ENCODE measurements at places on chromosomes 7 and 10.
A peak's percentile ranks its signal among the peaks of the same experiment; 100 is the strongest.

DNA sequence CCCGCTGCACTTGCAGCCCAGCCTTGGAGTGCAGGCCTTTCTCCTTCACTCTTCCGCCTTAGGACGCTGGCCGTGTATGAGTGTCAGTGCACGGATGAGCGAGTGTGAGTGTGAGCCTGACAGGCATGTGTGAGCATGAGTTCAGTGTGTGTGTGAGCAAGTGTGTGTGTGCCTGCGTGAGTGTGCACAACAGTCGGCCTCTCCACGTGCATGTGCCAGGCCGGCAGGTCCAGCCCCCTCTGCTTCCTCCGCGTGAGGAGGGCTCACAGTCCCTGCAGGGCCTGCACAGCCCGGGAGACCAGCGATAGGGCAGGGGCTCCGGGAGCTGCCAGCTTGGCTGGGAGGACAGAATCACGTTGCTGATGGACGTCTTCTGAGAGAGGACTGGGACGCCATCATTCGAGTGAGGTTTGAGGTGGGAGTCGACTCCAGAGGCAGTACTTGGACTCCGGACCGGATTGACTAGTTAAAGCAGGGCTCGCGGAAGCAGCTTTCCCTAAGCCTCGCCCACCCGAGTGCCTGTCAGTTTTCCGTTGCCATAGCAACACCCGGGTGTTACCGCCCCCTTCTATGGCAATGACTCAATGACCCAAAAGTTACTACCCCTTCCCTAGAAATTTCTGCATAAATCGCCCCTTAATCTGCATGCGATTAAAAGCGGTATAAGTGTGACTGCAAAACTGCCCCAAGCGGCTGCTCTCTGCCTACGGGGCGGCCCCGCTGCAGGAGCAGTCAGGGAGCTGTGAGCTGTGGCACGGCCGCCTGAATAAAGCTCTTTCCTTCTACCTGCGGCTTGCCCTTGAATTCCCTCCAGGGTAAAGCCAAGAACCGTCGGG, 19.6 kb upstream of the CFAP46 start:
- peak; percentile 21 for DNase-seq

- no peak for DNase-seq
Observed at GRCh38 chr7:26681819-26682418, 182.5 kb downstream of the SKAP2 start.

- DNase-seq, result no peak
Observed at GRCh38 chr7:17015598-17016031, 133.8 kb upstream of the AGR3 start.

DNA sequence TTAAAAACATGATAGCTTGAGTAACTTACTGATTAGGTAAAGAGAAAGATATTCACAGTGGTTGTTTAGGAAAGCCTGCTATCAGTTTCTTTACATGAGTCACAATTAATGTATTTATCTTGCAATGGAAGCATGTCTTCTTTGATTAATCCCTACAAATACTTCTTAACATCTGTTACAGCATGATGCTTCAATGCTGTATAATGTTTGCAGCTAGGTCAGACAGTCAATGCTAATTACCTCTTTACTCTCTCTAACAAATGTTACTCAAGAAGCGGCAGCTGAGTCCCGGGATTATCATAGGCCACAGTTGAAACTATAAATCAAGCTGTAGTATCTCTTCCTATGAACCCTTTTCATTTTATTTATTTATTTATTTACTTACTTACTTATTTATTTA, 33.2 kb downstream of the ACBD5 start:
- no peak for DNase-seq

- DNase-seq, result no peak
Observed at GRCh38 chr7:17185690-17186070, 112.8 kb upstream of the AHR start.

DNA sequence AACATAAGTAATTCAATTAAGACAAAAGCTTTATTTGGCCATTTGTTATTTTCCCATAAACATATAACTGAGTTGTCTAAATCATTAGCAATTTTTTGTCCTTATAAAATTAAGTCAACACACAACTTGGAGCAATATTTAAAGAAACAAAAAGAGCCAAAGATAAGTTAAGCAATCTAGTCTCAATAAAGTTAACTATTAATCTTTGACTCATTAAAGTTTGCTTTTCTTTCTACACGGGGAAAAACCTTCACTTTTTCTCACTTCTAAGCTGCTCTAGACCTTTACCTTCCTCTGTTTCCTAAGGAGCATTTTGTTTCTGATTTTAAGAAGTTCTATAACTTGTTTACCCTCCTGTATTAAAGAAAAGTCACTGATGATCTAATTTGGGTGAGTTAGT, 867.1 kb upstream of the PHF14 start:
- no peak for DNase-seq

DNA sequence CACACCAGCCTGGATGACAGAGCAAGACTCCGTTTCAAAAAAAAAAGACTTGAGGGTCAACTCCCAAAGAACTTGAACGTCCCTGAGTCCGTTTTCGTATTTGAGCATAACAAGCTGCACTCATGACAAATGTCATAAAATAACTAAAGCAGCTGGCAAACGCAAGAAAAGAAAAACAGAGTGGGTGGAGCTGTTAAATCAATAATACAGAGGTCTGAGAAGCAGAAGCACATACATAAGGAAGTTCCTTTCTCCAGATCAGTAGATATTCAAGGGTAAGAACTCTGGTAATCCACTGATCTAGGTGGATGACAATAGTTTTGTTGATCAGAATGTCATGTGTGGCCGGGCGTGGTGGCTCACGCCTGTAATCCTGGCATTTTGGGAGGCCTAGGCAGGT, 150.1 kb downstream of the FAM107B start:
- no peak for DNase-seq

- no peak for DNase-seq
Observed at GRCh38 chr7:91973639-91974038, 33.0 kb downstream of the AKAP9 start.

GRCh38 chr7:141573511-141573910, 22.3 kb downstream of the AGK start:
- DNase-seq, result no peak

GRCh38 chr7:15178065-15178464, 275.5 kb upstream of the DGKB start:
- DNase-seq, result no peak

- peak; percentile 44 for DNase-seq
Observed at GRCh38 chr7:12067156-12067831, 143.8 kb upstream of the TMEM106B start.

DNA sequence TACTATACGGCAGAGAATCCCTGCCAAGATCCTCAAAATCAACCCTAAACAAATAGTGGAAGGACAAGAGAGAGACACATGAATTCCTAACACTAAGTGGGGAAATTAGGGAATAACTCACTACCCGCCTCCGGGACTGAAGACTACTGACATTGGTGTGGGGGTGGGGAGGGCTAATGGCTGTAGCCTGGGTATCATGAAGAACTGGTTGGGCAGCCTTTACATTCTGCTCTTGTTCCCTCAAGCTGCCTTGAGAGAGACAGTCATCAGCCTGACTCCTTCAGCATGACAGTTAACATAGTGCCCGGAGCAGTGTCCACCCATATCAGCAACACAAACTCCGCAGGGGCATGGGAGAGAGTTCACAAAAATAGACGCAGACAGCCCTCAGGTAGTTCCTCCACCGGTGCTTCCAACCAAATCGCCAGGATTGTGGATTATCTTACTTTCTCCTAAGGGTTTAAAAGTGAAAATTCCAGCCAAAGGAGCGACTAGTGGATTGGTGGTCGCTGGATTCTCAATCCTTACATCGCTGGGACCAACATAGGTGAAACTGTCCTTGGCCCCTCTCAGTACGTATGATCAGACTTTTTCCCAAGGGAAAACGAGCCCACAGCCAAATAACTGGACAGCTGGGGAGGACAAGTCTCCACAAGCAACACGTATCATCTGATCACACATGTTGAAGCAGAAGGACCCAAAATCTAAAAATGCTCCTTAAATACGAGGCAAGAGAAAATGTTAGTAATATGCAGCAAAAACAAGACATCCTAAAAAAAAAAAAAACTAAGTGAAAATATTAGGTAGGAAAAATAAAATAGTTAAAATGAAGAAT, 22.6 kb downstream of the TMEM254 start:
- no peak for DNase-seq

DNA sequence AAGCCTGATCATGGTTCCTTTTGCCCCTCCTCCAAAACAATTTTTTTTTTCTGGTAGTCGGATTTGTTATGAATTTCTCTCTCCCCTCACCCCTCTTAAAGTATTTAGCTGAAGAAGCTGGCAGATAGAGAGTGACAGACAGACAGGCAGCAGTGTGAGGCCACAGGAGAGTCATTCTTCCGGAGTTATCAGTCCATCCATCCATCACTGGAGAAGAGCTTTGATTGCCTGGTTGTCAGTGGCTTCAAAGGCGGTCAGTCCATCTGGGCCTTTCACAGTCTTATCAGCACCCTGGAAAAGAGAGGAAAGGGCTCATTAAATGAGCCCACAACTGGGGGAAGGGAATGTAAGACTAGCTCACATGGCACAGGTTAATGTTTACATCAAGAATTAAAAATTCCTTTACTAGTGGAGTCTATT, 47.4 kb downstream of the MTPN start:
- no peak for DNase-seq

DNA sequence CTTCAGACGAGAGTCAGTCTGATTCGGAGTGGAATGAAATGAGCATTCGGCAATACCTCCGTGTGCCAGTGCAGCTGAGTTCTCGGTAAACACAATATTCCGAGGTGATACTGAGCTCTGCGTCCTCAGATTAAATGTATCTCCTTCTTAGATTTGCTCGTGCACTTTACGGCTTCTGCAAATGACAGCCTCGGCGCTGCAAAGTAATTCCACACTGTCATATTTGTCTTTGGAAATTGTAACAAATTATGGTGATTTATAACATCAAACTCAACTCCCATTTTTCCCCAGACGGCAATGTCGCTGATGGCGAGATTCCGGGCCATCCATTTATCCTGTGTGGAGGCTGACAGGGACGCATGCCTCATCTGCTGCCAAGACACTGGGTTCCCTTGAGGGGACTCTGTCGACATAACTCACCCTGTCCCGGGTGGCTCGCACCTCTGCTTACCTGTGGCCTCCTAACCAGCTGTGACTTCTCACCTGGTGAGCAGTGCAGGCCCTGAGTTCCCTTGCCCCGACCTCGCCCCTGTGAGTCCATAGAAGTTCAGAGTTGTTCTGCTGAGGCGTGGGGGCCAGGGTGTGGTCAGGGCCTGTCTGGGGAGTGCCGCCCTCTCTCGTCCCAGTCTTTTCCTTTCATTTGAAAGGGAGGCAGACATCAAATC, 201.9 kb downstream of the ADARB2 start:
- no peak for DNase-seq

GRCh38 chr10:73908853-73909539, 1.9 kb upstream of the PLAU start:
- DNase-seq, result peak; percentile 53

DNA sequence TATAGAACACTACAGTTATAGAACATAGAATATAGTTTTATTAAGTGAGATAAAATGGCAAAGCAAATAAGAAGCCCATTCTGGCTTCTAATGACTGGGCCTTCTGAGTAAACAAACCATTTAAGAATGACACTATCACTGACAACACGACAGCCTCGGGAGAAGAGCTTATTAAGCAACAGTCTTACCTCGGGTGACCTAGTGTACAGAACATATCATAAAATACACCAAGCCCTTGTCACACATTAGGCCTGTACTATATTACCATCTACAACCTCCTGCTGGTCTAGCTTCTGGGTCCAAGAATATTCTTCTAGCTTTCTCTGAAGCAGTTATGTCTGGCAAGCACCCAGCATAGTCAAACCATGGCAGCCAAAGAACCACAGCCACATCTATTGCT, 32.0 kb downstream of the CCDC186 start:
- no peak for DNase-seq

DNA sequence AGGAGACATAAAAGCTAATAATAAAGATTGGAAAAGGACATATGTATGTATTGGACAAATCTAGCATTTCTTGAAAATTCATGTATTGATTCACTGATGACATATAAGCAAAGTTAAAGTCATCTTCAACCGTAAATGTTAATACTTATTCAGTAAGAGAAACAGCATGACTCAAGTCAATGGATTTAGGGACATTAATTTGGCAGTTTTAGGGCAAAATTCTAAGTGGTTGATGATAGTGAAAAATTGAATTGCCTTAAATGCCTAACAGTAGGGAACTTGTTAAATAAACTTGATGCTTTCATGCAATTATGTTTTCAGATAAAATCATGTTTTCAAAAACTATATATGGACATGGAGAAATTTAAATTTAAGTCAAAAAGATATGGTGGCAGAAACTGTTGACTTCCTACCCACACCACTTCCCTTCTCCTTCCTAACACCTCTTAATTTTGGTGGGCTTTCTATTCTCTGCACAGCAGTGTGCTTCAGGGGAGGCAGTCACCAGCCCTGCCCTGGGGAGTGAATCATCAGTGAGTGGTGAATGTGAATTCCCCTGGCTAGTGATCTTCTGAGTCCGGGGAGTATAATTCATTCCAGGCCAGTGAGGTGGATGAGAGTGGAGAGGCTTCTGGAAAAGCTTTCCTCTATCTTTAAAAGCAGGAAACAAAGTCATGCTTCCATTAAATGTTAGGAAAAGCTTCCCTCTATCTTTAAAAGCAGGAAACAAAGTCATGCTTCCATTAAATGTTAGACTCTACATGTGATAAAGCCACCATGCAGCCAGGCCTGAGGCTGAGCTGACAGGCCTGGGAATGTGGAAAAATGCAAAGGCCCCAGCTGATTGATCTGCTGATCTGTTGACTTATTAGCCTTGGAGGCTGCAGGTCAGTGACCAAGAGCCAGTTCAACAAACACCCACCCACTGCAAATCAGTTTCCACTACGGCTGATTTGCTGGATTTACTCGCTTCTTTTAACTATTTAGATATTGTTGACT, 25.2 kb upstream of the ITGB1 start:
- no peak for DNase-seq

GRCh38 chr7:98643236-98643985, 26.3 kb downstream of the NPTX2 start:
- DNase-seq, result no peak

DNA sequence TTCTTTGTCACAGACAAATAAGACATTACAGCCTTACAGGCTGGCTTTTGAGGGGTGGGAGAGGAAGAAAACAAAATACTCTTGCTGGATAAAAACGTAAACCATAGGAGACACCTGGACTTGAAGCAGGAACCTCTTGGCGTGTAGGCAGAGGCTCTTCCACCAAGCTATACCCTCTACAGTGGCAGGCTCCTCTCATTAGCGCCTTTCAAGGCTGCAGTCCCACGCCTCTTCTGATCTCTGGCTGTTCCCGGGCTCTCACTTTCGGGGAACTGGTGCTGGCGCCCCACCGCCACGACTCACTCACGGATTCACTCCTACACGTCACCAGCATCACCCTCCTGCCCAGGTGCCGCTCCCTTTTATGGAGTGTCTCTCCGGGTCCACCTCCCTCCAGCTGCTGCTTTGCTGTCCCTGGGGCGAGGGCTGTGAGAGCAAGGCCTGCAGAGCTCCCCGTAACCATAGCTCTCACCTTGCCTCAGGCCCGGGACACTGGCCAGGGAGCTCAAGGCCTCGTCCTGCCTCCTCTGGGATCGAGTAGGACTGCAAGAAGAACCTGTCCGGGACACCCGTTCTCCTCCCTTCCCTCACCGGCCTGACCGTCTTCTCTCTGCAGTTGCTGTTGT, 62.6 kb downstream of the ZNF777 start:
- no peak for DNase-seq

GRCh38 chr10:43959364-43960134, 310.9 kb upstream of the ZNF32 start:
- no peak for DNase-seq

Measured in stimulated activated CD8-positive, alpha-beta memory T cell treated with anti-CD3 and anti-CD28 coated beads, Interleukin-4, amount 100 ng/mL, for 4 hours (primary cell).